Smooth muscle cell of the coronary artery (primary cell): ENCODE measurements at places on chromosomes 11 and 22. TPM values are rescaled to one million over a fixed set of nuclear protein-coding genes. Genes with fewer than 3 reads are reported as not detected.

MS4A7 gene
- total RNA-seq, result not detected in 2 replicates

SOX6 gene
- total RNA-seq, result 0.12 and 8.0 TPM in 2 replicates

OR6M1 gene
- not detected in 2 replicates for total RNA-seq

USH1C gene
- not detected in 2 replicates for total RNA-seq

CYB5R2 gene
- total RNA-seq, result 1.8 and 17.0 TPM in 2 replicates

SEPTIN3 gene
- 0.35 TPM in 1 of 2 replicates, not detected in the other for total RNA-seq

NDUFV1 gene
- 201 and 458 TPM in 2 replicates for total RNA-seq
